ENCODE measurements at places on chromosomes 5 and 9.

GRCh38 chr5:63081402-63081801 lies 502.8 kb downstream of the LRRC70 start:
- DNase-seq: no peak

GRCh38 chr9:6759185-6759977 lies 1.6 kb downstream of the KDM4C start:
- peak; percentile 55 for DNase-seq

- no peak for DNase-seq
These were observed 69.8 kb downstream of the ECPAS start for GRCh38 chr9:111414406-111414805.

GRCh38 chr9:74953235-74953751 lies 581 bp upstream of the C9orf40 start:
- no peak for DNase-seq

- DNase-seq: no peak
These were observed 34.1 kb downstream of the COL15A1 start for GRCh38 chr9:98977813-98978212.

DNA sequence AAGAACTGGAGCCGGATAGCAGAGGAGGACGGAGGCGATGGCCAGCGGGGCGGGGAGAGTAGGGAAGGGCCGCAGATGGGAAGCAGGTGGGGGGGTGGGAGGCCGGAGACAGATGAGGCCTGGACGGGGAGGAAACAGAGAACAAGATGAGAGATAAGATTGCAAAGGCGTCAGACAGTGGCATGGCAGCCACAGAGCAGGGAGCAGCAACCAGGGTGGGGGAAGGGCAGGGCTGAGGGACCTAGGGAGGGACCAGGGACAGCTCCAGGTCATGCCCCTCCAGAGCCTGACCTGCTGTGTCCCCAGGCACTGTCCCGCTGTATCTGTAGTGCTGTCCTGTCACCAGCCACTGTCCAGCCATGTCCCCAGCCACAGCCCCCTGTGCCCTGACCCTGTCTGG lies 49.6 kb upstream of the LMX1B start:
- no peak for DNase-seq

DNA sequence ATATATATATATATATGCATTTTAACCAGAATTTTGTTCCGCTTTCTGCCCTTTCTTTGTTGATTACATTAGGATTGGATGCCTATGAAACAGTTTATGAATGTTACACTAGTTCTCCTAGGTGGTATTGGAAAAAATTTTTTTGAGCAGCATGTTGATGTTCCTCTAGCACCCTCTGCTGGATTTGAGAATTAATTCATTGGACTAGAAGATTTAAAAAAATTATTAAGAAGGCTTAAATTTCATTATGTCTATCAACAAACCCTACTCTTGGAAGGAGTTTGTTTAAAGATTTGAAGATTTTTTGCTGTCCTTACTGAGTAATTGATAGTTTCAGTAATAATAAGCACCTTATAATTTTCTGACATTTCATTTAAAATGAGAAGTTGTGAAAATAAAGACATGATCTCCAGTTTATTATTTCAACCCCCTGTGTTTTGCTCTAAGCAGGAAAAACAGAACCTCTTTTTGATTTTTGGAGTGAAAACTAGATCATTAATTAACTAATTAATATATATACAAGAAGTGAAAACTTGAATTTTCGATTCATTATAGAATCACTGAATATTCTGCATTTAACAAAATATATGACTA lies 89.6 kb downstream of the CCDC171 start:
- peak; percentile 9 for DNase-seq

DNA sequence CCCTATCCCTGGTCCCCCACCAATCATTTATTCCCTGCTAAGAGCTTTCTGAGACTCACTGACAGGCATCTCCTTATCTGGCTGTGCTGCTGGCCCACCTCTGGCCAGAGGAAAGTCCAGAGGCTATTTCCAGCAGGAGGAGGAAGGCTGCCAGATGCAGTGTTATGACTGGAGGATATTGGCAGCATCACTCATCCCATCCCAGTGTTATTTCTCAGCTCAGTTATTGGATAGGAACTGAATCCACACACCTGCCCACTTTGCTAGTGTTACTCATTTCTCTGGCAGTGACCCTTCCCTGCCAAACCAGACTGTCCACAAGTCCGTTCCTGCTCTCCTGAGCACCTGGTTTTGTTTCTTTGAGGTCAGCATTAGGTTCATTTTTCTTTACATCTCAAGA lies 228.2 kb downstream of the GRIA1 start:
- no peak for DNase-seq

GRCh38 chr5:132901730-132902129 lies 28.3 kb downstream of the LEAP2 start:
- DNase-seq: no peak

DNA sequence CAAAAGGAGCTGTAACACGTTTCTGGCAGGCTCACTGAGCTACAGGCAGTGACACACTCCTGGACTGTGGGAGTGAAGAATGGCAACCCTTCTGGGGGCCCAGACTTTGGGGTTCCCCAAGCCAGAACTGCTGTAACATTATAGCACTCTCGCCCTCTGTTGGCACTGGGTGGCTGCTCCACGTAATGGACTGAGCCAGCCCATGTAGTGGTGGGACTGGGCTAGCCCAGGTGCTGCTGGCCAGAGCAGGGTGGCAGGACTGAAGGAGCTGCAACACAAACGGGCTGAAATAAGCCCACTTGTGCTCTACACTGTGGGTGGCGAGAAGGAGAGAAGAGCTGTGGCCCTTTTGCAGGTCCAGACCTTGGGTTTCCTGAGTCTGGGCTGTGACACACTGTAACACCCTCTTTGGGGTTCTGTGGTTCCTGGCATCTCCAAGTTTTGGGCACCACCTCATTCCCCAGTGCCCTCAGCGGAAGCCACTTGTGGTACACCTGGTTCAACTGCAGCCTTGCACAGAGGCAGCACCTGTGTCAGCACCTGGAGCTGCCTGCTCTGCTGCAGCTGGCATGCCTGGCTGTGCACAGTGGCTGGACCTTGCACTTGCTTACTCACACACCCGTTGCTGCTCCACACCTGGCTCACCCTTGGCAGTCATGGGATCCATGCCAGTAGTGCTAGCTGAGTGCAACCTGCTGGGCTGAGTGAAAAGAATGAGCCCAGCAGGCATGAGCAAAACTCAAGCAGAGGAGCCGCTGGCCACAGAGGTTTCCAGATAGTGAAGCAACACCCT lies 95.0 kb upstream of the PRR16 start:
- DNase-seq: no peak

GRCh38 chr9:21974722-21975409 lies 19.3 kb downstream of the CDKN2A start:
- DNase-seq: peak; percentile 39

- DNase-seq: no peak
These were observed 17.8 kb downstream of the UNC13B start for GRCh38 chr9:35179347-35180280.

- no peak for DNase-seq
These were observed 274.5 kb upstream of the IZUMO3 start for GRCh38 chr9:24820196-24820595.

GRCh38 chr5:75235711-75236110 lies 967 bp downstream of the ANKRD31 start:
- no peak for DNase-seq

DNA sequence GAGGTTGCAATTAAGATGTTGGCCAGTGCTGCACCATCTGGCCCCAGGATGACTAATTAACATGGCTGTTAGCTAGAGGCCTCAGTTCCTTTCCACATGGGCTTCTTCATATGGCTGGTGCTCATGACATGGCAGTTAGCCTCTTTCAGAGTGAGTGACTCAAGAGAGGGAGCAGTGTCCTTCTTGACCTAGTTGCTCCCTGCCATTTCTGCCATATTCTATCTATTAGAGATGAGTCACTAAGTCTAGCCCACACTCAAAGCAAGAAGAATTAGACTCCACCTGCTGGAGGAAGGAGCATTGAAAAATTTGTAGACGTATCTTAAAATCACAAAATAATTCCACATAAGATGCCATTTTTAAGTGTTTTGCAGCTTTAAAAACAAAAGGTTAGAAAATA lies 651.2 kb upstream of the CCNG1 start:
- no peak for DNase-seq

- no peak for DNase-seq
These were observed 67.7 kb upstream of the SMARCA2 start for GRCh38 chr9:1947438-1947837.

DNA sequence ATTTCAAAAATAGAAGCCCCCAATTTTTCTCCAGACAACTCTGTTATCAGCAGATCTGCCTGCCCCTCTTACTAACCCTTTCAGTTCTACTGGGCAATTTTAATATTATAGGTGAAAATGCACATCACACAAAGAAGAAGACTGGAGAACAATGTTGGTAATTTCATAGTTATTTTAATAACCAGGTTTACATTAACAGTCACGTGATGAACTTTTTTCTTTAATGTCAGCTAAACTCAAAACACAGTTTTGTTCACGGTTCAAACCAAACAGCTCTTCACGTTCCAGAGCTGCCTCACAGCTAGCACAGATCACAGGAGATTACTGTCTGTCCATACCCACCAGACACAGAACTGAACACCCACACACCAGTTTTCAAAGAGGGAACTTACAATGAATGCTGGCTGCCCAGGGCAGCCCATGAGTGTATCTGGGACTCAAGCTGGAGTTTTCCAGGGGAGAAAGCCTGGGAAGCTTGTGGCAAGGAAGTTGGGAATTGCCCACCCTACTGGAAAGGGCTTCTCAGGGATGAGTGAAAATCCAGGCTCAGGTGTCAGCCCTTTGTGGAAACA lies 119.1 kb downstream of the DPYSL3 start:
- DNase-seq: peak; percentile 64

GRCh38 chr5:171953860-171954701 lies 52.4 kb downstream of the FBXW11 start:
- no peak for DNase-seq

DNA sequence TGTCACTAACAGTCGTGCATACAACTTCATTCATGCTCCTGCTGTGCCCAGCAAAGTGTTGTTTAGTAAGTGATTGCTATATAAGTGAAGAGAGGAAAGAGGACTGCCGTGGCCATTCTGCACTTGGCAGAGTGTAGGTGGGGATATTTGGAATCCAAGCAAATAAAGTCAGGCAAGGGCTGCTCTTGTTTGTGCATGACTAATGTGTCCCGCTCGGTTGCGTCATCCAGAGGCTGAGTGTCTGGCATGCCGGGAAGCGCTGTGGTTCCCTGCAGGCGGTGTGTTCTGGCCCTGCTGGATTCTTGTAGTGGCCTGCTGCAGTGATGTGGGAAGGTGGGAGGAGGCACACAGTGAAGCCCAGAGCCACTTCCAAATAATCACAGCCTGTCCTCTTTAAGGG lies 136.9 kb upstream of the ANKH start:
- DNase-seq: peak; percentile 68

DNA sequence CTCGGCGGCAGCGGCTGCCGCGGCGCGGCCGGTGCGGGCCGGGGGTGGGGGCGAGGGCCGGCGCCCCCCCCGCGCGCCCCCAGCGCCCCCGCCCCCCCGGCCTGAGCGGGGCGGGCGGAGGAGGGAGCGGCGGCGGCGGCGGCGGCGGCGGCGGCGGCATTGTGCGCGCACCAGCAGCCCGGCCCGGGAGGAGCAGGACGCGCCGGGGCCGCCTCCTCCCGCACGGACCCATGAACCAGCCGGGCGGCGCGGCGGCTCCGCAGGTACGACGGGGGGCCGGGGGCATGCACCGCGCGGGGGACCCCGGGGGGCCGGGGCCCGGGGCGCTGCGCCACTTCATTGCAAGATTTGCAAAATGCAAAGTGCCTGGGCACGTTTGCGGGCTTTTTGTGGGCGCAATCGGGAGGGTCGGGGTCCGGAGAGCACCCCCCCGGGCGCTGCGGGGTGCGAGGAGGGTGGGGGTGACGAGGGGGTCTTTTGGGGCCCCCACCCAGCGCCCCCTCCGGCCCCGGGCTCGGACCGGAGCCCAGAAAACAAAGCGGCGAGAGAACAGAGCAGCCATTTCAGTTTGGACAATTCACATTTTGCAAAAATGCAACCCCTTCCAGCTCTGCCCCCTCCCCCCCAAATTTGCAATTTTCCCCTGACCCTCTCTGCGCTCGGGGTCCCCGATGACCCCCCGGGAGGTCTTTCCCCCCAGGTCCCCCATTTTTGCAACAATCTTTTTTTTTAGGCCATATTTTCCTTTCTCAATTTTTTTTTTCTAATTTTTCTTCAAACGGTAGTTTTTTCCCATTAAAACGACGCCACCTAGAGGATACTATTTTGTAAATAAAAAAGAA lies at the start of gene ZNF618:
ZNF618 (plus strand) TSS at position 159 of the 842 bp plus-strand sequence; CDS start at position 231, 72 bp downstream.
- DNase-seq: peak; percentile 78

DNA sequence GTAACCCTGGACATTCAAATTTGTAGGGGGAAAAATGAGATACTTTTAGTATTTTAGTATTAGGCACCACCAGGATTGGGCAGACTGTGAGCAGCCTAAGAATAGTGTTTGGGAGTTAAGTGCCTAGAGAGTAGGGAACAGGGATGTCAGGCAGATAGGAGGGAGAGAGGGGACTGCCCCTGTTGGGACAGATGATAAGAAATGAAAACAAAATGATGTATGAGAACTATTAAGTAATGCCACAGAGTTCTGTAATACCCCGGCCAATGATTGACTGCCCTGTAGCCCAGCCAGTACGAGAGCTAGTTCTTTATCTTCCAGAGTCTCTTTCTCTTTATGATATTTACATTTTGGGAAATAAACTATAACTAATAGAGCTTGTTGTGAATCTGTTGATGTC lies 24.4 kb downstream of the ARHGAP26 start:
- no peak for DNase-seq

- DNase-seq: no peak
These were observed 118.2 kb downstream of the BOD1 start for GRCh38 chr5:173498286-173498685.

DNA sequence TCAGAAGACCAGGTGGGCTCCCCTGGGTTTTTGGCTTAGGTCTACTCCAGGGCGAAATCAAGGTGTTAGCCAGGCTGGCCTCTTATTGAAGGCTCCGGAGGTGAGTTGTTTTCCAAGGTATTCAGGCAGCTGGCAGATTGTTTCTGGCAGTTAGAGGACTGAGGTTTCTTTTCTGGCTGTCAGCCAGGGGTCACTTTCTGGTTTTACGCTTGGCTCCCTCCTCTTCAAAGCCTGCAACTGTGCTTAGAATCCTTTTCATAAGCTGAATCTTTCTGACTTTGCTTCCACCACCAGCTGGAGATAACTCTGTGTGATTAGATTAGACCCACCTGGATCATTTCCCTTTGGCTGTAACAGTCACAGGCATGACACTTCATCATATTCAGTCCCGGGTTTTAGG lies 24.6 kb downstream of the RFK start:
- DNase-seq: no peak

- no peak for DNase-seq
These were observed 51.4 kb downstream of the EXD3 start for GRCh38 chr9:137371521-137371941.

- no peak for DNase-seq
These were observed 49.0 kb downstream of the SECISBP2 start for GRCh38 chr9:89367281-89367680.

DNA sequence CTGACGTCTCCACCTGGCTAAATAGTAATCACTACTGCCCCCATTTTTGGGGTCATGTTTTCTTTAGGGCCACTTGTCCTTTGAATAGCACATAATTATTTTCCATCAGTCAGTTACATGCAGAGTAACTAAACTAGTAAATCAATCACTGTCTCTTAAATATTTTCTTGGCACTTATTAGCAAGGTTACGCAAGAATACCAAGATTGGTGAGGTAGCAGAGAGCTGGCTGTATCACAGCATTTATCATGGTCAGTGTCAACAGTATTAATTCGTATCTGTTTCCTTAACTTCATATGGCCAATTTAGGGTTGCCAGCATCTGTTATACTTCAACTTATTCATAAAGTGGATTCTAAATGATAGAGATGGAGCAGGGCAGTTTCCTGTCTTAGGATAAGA lies 346.8 kb upstream of the FAM174A start:
- DNase-seq: no peak

All from suppressor macrophage (primary cell).